ENCODE measurements at places on chromosomes 5 and 9.
A peak's percentile ranks its signal among the peaks of the same experiment; 100 is the strongest.

DNA sequence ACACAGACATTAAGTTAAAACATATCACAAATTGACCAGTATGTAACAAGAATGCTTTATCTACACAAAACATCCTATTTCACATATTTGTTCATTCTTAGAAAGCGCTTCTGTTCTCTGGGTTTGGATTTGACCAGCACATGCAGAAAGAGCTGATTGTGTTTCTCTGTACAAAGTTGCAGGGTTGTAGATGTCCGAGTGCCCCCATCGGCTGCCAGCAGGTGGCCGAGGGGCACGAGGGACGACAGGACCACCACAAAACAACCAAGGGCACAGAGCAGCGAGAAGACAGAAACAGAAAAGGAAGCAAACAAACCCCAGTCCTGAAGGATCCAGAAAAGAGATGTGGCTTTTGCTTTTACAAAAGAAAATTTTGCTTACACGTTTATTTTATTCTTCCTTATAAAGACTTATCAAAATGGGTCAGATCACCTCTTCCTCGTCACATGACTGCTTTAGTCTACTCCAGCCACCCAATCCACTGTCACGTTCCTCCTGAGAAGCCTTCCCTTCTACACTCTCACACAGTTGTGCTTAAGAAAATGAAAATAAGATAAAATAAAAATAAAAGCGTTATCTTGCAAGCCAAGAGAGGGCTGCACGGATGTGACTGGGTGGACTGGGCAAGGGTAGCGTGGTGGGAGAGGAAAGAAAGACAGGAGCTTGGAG, 9.5 kb downstream of the OTP start:
- DNase-seq = no peak

- DNase-seq = no peak
These were observed 66.9 kb downstream of the DCP2 start for GRCh38 chr5:113043491-113043931.

DNA sequence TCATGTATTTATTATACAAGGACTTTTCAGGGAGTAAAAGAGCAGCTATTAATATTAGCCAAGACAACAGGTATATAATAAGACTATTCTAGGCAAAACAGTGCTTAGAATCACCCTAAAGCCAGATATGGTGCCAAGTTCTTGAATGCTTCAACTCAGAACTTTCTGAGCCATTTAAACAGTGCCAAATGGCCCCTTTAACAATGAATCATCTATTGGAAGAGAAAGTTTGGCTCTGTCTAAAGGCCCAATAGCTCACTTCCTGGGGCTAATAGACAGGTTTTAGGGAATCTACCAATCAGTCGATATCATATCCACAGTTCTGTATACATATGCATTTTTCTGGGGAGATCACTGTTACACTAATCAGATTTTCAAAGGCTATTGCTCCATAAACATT, 42.9 kb downstream of the ZNF474 start:
- no peak for DNase-seq

DNA sequence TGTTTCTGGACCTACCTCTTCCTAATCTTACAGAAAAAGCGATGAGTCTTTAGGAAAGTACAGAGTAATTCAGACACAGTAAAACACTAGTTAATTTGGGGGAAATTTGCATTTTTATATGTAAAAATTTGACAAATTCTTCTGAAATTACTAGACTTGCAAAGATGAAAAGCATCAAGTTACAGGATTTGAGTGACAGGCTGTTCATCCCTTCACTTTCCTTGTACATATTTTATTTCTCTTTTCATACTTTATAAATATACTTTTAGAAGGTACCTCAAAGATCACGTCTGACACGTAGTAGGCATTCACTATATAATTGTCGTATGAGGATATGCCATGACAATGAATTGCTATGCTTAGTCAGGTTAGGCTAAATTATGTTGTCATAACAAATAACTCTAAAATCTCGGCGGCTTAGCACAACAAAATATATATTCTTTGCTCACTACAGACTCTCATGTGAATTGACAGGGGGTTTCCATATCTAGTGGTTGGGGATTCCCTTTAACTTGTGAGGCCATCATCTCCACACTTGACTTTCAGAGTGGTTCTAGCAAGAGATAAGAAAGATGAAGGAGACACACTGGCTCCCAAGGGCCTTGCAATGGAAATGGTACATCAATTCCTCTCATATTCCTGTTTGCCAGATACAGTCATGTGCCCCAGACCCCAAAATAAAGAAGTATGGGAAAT, 154.1 kb upstream of the TUT7 start:
- DNase-seq = no peak

GRCh38 chr5:1278656-1279442, 16.0 kb downstream of the TERT start:
- DNase-seq = no peak

DNA sequence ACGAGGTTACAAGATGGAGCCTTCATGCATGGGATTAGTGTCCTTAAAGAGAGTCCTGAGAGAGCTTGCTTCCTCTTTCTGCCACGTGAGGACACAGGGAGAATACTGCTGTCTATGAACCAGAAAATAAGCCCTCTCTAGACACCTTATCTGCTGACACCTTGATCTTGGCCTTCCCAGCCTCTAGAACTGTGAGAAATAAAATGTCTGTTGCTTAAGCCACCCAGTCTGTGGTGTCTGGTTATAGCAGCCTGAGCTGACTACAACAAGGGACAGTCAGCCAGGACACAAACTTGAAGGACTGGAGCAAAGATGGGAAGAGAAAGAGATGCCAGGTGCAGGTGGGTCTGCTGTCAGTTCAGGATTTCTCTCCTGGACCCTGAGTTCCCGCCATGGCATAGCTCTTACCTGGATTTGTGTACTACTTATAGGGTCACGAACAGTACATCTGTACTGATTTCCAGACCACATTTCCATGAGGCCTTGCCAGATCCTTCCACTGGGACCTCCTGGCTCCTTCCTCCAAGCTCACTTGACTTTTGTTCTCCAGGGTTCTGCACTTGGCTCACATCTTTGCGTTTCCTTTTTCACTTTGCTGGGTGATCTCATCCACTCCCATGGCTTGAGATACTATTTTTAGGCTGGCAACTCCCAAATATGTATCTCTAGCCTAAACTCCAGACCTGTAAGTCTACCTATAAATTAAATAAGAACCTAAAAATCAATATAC, 44.9 kb upstream of the LIFR start:
- no peak for DNase-seq

- DNase-seq = no peak
These were observed 87.7 kb upstream of the TRIM32 start for GRCh38 chr9:116599342-116599884.

DNA sequence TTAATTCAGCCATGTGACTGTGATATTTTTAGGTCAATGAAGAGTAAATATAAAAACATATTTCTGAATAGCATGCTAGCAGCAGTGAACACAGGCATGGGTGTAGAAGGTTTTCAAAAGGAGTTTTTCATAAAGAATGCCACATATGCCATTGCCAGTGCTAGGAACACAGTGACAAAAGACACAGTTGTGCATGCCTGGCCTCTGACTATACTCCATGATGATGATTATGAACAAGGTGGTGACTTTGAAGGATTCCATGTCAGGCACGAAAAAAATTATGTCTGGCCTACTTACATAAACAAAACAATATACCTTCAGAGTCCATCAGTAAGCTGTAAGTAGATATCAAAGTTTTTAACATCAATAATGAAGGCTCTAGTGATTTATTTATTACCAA, 438.7 kb downstream of the TLE1 start:
- no peak for DNase-seq

DNA sequence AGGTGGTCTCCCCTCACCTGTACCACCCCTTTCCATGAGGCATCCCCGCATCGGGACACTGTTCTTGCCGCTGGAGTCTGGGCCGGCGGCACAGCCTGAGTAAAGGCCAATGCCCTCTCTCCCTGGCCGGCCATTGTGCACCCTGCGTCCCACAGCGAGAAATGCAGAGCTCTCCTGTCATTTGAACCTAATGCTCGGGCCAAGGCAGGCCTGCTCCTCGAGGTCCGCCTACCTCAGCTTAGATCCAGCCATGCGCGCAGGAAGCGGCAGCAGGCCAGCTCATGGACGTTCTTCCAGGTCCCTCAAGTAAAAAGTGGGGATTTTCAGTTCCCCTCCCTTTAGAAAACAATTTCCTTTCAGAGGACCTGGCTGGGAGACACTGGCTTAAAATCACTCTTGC, 135.0 kb downstream of the HSD17B3 start:
- DNase-seq = no peak

DNA sequence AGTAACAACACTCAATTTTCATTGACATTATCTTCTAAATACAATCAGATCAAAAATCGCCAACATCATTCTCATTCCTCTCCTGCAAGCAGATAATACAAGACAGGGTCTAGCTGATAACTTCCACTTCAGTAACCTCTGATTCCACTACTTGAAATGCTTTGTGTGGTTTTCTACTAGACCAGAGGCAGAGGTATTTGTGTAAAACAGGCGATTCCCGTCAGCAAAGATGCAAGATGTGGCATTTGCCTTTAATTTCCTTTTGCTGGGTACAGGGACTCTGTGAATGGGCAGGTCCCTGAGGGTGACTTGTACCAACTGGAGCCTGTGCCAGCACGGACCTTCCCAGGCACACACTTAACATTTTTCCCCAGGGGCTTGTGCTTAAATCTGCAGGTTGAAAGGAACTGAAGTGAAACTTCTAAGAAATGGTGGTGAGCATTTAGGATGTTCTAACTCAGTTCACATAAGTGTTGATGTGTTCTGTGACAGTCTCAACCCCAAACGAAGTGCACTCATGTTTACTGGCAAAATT, 625.5 kb upstream of the WWC1 start:
- peak; percentile 39 for DNase-seq

DNA sequence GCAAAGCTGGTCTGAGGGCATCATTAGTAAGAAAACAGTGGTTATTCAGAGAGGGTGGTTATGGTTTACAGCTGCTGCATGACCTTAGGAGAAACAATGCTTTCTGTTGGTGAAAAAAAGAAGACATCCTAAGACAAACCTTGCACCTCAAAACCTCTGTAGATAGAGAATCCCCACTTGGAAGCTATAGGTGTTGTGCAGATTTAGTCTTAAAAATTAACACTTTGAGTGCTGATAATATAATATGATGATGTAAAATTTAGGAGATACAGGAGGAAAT, 1.4 kb upstream of the PTTG1 start:
- DNase-seq = no peak

DNA sequence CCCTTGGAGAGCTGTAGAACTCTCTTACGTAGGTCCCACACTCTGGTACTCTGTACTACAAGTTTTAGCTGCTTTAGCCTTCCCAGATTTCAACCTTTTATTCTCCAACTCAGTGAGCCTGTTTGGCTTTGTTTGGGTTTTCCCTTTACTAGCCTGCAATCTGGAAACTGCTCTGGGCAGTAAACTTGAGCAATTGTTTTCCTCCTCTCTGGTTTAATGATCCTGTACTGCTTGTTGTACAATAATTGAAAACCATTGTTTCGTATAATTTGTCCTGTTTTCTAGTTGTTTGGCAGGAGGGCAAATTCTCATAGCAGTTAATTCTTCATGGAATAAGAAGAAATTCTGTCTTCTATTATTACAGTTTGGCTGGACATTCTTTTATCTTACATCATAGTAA, 62.8 kb upstream of the TLX3 start:
- no peak for DNase-seq

DNA sequence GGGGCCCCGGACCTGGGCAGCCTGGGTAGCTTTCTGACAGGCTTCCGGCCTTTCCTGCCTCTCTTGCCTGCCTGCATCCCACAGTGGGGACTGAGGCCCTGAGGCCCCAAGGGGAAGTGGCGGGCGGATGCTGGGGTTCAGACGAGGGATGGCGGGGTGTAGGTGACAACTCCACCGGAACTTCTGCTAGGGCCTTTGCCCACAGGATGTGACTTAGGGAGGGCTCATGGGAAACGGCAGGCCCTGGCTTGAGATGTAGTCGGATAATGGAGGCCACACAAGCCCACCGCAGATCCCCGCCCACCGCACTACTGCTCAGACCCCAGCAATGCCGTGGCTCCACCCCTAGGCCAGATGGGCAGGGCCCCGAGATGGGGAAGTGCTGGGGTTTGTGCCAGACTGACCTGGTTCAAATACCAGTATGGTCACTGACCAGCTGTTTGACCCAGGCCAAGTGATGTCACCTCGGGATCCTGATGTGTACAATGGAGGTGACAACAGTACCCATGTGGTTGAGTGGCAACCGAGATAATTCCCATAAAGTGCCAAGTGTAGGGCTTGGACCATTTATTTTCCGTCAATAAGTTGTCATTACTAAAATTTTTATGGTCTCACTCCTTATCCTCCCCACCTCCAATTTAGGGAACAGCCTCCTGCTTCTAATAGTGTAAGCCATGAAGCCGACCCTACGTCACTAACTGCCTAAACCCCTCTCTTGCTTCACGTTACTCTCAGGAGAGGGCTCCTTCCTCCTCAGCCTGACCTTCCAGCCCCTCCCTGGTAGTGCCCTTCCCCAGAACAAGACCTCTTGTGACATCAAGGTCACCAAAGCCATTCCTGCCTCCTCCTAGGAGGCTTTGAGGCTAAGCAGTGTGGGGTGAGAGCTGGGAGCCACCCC, 2.5 kb upstream of the CDK9 start:
- DNase-seq = no peak

GRCh38 chr5:10293907-10294662, 13.6 kb downstream of the CMBL start:
- no peak for DNase-seq

DNA sequence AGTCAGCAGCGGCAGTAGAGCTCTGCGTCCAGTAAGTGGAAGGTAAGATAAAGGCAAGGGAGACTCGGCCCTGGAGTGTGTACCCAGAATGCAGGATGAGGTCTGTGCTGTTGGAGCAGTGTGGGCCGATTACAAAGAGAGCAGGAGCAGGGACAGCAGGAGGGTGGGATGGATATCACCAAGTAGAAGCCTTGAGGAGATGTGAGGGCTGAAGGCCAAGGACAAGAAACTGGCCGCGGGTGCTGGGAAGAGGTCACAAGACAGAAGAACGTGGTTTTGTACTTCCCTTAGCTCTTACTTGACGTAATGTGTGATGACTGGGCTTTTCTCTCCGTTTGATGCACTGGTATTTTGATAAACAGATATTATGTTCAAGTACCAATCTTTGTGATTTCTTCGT, 43.7 kb downstream of the OR2V1 start:
- DNase-seq = no peak

DNA sequence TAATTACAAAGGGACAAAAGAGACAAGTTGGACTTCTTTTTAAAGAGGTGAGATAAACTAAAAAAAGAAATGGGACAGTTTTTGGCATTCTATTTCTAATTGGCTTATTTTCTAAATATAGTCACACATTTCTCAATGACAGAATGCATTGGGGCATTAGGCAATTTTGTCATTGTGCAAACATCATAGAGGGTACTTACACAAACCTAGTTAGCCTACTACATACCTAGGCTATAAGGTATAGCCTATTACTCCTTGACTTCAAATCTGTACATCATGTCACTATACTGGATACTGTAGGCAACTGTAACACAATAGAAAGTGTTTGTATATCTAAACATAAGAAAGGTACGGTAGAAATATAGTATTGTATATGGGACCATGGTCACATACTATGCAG, 56.1 kb downstream of the LSM11 start:
- DNase-seq = no peak

GRCh38 chr5:89041976-89042375, 159.0 kb upstream of the MEF2C start:
- DNase-seq = no peak

GRCh38 chr5:158421319-158421718, 562.4 kb upstream of the CLINT1 start:
- DNase-seq = no peak

- peak; percentile 79 for DNase-seq
These were observed 43.7 kb upstream of the TTC1 start for GRCh38 chr5:159965031-159965837.
